ENCODE measurements at places on chromosomes 4 and X.
A peak's percentile ranks its signal among the peaks of the same experiment; 100 is the strongest.

GRCh38 chr4:56723201-56723605, 42.1 kb upstream of the HOPX start:
- DNase-seq, result no peak

DNA sequence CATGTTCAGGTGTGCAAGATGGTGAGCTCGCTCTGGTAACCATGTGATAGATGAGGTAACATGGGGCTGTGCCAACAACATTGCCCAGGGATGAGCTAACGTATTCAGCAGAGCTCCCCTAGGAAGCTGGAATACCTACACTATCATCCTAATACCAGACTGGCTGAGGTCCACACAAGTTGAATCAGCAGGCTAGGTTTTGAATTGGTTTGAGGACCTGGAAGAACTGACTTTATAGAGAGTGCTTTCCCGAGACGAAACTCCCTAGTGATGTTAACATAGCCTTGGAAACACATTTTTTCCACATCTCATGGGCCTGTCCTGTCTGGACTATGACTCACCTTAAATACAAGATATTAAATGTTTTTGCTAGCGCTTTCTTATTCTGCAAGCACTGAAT, 56.7 kb downstream of the IGFBP7 start:
- no peak for DNase-seq

DNA sequence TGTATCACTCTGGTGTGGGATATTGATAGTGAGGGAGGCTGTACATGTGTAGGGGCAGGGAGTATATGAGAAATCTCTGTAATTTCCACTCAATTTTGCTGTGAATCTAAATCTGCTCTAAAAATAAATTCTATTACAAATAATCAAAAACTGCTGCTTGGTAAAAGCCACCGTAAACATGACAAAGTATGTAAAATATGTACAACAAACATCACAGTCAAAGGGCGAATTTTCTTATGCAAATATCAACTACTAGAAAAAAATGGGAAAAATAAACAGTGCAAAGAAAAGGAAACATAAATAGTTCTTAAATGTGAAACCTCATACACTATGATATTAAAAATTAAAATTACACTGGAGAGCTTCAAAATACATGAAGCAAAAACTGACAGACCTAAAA, 105.1 kb upstream of the DCLK2 start:
- no peak for DNase-seq

GRCh38 chr4:185849664-185850550, 37.9 kb upstream of the SORBS2 start:
- no peak for DNase-seq

DNA sequence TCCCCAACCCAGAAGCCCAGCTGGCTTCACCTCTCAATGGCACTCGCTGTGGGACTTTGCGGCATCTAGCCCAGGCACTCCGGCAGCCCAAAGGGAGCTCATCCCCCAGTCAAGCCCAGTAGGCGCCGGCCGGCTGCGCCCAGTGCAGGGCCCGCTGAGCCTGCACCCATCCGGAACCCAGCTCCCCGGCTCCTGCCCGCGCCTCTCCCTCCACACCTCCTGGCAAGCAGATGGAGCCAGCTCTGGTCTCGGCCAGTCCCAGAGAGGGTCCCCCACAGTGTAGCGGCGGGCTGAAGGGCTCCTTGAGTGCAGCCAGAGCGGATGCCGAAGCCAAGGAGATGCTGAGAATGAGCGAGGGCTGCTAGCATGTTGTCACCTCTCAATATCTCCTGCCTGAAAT, 116.8 kb upstream of the UGT8 start:
- peak; percentile 63 for DNase-seq

DNA sequence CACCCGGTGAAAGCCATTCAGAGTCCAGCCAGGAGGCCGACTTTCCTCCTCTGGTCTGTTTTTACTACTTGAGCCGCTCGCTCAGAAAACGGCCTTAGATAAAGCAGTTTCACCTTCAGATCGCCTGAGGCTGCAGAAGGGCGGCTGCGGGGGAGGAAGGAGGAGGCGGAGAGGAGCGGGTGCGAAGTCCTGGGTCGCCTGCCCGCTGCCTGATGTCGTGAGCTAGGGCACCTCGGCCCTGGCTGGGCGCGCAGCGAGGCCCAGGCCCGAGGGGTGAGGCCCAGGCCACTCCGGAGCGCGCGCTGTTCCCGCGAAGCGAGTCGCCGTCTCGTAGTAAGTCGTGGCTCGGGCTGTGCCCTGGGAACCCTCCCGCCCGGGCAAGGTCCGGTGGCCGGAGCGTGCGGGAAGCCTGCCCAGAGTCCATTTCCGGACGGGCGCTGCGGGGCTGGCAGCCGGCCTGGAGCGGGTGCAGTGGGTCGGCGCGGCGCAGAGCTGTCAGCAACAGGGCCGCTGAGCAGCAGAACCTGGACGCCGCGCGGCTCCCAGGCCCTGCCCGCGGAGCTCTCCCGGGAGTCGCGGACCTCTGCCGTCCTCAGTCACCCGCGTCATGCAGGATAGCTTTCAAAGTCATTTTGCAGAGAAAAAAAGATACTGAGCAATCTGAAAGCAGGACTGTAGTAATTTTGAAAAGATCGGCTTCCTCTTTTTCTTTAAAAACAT, 18.6 kb downstream of the TRIM2 start:
- DNase-seq, result peak; percentile 79

DNA sequence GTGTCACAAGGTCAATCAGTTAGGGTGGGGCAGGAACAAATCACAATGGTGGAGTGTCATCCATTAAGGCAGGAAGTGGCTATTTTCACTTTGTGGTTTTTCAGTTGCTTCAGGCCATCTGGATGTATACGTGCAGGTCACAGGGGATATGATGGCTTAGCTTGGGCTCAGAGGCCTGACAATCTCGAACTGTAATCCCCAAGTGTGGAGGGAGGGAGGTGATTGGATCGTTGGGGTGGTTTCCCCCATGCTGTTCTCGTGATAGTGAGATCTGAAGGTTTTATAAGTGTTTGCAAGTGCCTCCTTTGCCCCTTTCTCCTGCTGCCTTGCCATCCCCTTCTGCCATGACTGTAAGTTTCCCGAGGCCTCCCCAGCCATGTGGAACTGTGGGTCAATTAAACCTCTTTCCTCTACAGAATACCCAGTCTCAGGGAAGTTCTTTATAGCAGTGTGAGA, 36.7 kb upstream of the STS start:
- DNase-seq, result no peak
